ENCODE measurements at places on chromosomes 1 and 21.

- no peak for DNase-seq
These were observed 71.3 kb downstream of the RPE65 start for GRCh38 chr1:68378296-68379084.

GRCh38 chr1:152942161-152942560, 4.8 kb upstream of the SPRR5 start:
- no peak for DNase-seq

- no peak for DNase-seq
These were observed 73.2 kb downstream of the CD58 start for GRCh38 chr1:116497656-116498055.

DNA sequence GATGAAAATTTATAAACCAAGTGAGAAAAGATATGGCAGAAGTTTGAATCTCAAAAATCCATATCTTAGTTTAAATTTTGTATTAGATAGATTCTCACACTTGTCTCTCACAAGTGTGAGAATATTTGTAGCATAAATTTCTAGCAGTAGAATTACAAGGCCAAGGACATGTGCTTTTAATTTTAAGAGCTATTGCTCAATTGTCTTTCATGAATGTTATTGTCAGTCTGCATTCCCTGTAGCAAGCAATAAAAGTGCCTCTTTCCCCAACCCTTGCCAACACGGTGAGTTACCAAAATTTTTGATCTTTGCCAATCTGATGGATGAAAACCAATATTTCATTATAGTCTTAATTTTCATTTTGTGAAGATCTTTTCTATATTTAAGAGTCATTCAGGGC, 64.0 kb downstream of the CTH start:
- no peak for DNase-seq

GRCh38 chr1:23169727-23170335, 1.2 kb upstream of the LUZP1 start:
- no peak for DNase-seq

- no peak for DNase-seq
These were observed 26.2 kb upstream of the EPHA2 start for GRCh38 chr1:16181887-16182719.

GRCh38 chr21:45111703-45112102, 37.3 kb downstream of the ADARB1 start:
- DNase-seq: no peak

DNA sequence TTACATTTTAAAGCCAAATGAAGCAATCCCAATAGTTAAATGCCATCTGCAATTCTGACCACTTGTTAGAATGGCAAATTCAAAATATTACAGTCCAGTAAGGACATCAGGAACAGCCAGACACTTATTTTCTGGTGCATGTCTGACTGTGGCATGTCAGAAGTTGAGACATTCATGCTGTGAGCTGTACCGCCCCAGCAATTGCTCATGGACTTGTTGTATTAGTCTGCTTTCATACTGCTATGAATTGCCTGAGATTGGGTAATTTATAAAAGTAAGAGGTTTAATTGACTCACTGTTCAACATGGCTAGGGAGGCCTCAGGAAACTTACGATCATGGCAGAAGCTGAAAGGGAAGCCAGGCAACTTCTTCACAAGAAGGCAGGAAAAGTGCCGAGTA, 19.1 kb downstream of the DDAH1 start:
- DNase-seq: no peak

DNA sequence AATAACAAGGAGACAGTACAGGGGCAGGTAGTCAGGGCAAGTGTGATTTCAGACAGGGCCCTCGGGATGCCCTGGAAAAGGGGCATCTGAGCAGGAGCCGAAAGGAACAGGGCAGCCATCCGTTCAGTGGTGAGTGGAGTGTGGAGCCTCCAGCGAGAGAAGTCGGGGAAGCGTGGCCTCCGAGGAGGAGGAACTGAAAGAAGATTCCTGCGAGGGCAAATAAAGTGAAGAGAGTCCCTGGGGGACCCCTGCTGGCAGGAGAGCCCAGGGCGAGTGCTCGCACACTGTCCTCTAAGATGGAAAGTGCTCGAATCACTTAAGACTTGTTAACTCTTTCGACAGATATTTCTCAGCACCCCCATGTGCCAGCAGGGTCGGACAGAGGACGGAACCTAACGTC, 3.5 kb upstream of the UTS2 start:
- DNase-seq: no peak

DNA sequence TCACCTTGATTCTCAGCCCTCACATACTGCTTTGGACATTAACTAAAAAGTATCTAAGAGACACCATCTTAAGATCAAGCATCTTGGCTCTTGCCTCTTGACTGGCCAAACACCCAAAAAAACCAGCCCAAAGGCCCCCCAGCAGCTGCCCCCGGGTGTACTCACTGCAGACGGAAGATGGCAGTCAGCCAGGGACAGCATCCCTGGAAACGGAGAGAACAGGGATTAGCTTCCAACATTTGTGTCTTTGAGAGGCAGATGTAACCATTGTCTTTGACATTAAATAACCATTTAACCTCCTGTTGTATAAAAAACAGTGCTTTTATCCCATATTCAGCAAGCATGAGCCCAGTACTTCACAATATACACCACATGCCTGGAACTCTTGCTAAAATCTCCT, 11.3 kb downstream of the TMEM63A start:
- no peak for DNase-seq

- no peak for DNase-seq
These were observed 57.5 kb upstream of the ETV3 start for GRCh38 chr1:157195521-157196244.

DNA sequence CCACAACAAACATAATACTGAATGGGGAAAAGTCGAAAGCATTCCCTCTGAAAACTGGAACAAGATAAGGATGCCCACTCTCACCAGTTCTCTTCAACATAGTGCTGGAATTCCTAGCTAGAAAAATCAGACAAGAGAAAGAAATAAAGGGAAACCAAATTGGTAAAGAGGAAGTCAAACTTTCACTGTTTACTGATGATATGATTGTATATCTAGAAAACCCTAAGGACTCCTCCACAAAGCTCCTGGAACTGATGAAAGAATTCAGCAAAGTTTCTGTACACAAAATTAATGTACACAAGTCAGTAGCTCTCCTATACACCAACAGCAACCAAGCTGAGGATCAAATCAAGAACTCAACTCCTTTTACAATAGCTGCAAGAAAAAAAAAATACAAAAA, 6.9 kb upstream of the F13B start:
- no peak for DNase-seq

DNA sequence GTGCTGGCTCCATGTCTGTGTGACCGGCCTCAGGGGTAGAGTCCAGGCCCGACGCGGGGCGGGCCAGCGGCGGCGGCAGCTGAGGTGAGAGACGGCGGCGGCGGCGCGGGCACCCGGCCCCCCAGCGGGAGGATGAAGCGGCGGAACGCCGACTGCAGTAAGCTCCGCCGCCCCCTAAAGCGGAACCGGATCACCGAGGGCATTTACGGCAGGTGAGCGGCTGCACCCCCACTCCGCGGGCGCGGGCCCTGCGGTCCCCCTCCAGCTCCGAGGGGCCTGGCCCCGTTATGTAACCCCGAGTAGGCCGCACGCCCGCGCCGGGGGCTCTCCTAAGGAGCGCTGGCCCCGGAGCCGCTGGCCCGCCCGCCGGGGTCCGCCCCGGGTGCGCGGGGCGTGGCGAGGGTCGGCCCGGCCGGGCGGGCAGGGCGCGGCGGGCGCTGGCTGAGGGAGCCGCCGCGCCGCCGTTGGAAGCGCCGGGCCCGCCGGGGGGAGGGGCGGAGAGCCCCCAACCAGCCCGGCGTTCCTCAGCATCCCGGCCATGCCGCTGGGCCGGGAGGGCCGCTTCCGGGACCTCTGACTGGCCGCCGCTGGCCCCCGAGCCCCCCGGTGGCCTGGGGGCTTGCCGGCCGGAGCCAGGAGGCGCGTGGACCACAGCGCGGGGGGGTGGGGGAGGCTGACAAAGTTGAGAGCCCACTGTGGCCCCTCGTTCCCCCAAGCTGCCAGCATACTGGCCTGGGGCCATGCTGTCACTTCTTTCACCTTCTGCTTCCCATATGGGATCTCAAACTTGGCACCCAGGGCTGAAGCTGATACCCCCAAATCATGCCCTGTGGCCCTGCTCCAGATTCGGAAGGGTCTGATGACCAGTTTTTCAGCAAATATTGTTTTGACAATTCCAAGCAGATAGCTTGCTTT, 527 bp downstream of the MACO1 start:
- no peak for DNase-seq

GRCh38 chr1:226646026-226646869, 92.8 kb downstream of the ITPKB start:
- no peak for DNase-seq

GRCh38 chr1:36705629-36706028, 222.9 kb upstream of the CSF3R start:
- DNase-seq: no peak

DNA sequence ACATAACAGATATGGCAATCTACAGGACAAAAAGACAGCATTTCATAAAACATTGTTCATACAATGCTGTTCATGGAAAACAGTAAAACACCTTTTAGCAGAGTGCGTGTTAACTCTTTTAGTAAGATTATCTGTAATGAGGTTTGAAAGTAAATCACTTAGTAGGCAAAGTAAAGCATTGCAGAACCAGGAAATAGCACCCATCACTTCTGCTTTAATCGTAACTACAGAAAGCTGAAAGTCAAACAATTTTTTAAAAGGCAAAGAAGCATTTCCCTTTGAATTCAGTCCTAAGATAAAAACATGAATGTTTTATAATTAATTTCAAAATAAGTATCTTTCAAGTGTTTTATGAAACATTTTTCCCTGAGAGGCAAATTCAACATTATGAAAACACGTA, 63.3 kb upstream of the RNF11 start:
- no peak for DNase-seq

- no peak for DNase-seq
These were observed 144.4 kb downstream of the PTBP2 start for GRCh38 chr1:96865731-96866685.

DNA sequence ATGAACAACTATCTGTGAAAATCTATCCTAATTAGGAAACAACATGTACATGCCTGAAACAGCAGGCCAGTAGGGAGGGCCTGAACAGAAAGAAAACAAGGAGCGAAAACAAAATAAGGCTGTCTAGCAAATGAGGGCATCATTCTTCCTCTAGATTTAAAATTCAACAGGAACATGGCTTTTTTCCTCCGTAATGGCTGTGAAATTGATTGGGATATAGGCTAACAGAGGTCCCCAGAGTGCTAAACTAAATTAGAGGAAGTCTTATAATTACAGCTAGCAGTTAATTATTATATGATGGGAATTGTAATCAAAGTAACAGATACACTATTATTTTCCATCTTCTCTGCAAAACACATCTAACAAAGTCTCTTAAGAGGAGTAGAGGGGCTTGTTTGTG, 51.7 kb upstream of the TIAM1 start:
- DNase-seq: no peak

- no peak for DNase-seq
These were observed 39.7 kb downstream of the PTGFRN start for GRCh38 chr1:116949213-116949985.

- DNase-seq: no peak
These were observed 26.2 kb downstream of the EXTL2 start for GRCh38 chr1:100868364-100868995.

- DNase-seq: no peak
These were observed 159.5 kb downstream of the SLC45A1 start for GRCh38 chr1:8477166-8477982.

- no peak for DNase-seq
These were observed 746 bp upstream of the POFUT2 start for GRCh38 chr21:45288441-45288841.
